ENCODE measurements at places on chromosomes 2 and 18.

GRCh38 chr2:147595200-147595599 is 249.6 kb upstream of the ACVR2A start:
- no peak for DNase-seq

GRCh38 chr2:219218217-219218731 is 484 bp downstream of the ABCB6 start:
- DNase-seq = no peak

DNA sequence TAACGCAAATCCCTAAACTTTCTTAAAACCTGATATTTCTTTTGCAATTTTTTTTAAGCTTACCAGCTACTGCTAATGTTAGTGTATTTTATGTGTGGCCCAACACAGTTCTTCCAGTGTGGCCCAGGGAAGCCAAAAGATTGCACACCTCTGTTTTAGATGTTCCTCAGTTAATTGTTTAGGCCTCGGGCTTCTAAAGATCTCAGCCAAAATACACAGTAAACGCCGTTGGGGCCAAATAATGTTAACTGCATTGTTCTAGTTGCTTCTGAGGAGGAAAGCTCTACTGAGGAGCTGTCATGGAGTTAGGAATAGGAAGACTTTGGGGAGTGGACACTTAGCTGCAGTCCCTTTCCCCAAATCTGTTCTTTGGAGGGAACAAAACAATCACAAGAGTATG is 2.0 kb downstream of the HSPE1 start:
- DNase-seq = no peak

GRCh38 chr2:212264187-212264586 is 274.4 kb downstream of the ERBB4 start:
- DNase-seq = no peak

DNA sequence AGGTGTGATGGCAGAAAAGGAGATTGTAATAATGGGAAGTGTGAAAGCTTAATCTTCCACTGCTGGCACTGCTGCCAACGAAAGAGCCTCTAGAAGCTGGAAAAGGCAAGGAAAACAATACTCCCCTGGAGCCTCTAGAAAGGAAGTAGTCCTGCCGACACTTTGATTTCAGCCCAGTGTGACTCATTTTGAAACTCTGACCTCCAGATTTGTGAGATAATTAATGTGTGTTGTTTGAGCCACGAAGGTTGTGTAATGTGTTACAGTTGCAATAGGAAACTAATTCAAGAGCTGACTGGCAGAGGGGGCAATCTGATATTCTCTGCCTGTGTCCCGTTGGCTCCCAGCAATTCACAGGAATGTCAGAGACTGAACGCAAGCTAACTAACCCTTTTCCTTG is 219.2 kb upstream of the UBE2E3 start:
- DNase-seq = no peak

- DNase-seq = no peak
These were observed 111.7 kb downstream of the ACOXL start for GRCh38 chr2:110843959-110844510.

Measured in stimulated activated CD4-positive, alpha-beta T cell treated with anti-CD3 and anti-CD28 coated beads, Interleukin-4, amount 100 ng/mL, for 4 hours (primary cell).